ENCODE measurements at places on chromosomes 6 and 20. TPM values are rescaled to one million over a fixed set of nuclear protein-coding genes. Genes with fewer than 3 reads are reported as not detected.

NRSN1 gene
- total RNA-seq = not detected

DNA sequence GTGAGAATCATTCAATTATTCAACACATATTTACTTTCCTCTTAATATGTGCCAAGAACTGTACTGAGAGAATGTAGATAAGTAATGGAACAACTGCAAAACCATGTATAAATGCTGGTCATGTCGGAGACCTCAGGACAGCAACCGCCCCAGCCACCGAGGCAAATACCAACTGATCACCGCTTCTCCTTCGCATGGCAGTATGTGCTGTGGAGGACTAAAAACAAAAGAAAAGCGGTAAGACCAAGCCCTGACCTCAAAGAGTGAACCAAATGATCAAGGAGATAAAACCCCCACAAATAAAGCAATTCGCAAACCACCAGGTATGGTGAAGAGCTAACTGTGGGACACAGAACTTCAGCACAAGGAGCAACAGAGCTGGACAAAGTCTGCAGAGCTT is 104.3 kb downstream of the TRERF1 start:
- DNase-seq = no peak
- no peaks in the 10 kb centered on the region for H3K27me3 ChIP-seq
- H3K36me3 ChIP-seq = no peaks in the 10 kb centered on the region
- H3K4me3 ChIP-seq = no peak overlapping the region

GRCh38 chr6:122628714-122629113 is 18.5 kb downstream of the PKIB start:
- no peaks in the 10 kb centered on the region for H3K36me3 ChIP-seq
- no peaks in the 10 kb centered on the region for H3K27me3 ChIP-seq
- no peak overlapping the region for H3K27ac ChIP-seq
- no peak for DNase-seq
- no peaks in the 10 kb centered on the region for H3K4me1 ChIP-seq

GRCh38 chr20:2524709-2525506 is 11.5 kb upstream of the TMC2 start:
- H3K4me1 ChIP-seq = peaks cover 3% of the 10 kb centered on the region
- H3K27ac ChIP-seq = peak overlapping the region; percentile 92
- peak overlapping the region; percentile 84 for H3K4me3 ChIP-seq
- H3K36me3 ChIP-seq = no peaks in the 10 kb centered on the region
- H3K27me3 ChIP-seq = no peaks in the 10 kb centered on the region

SYNDIG1 gene
- 13.7 TPM for total RNA-seq

DNA sequence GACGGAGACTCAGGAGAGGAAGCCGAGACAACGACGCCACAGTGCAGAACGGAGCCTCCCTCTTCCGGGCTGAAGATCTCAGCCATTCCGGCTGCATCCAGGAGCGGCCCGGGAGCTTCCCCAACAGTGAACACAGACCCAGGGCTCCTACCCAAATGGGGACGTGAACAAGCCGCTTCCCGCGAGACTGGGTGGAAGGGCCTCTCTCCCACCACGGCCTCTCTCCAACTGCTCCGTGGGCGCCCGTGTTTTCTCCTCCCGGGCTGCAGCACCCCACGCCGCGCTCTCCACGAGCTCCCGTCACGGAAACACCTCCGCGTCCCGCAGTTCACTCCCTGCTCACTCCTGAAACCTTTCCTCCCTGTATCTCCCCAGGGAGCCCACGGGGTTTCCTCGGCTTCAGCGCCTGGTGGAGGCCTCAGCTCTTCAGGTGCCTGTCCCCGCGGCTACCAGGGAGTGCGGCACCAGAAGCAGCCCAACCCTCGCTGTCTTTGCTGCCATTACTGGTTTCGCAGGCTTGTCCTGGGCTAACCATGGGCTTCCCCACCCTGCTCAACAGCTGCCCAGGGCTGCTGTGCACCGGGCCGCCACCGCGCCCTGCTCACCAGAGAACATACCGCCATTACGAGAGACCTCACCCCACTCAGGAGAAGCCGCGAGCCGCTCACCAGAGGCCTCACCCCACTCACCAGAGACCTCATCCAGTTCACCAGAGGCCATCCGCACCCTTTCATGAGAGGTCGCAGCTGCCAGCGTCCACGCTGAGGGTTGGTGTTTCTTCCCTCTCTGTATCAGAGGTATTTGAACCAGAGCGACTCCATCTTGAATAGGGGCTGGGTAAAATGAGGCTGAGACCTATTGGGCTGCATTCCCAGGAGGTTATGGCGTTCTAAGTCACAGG is 922.8 kb downstream of the QKI start:
- H3K4me3 ChIP-seq = no peak overlapping the region
- no peak overlapping the region for H3K27ac ChIP-seq
- no peaks in the 10 kb centered on the region for H3K36me3 ChIP-seq

EPHA7 gene
- total RNA-seq = 0.43 TPM

ZBP1 gene
- not detected for total RNA-seq

BANF2 gene
- total RNA-seq = not detected

- no peak for DNase-seq
- H3K27me3 ChIP-seq = no peaks in the 10 kb centered on the region
- H3K27ac ChIP-seq = no peak overlapping the region
- no peaks in the 10 kb centered on the region for H3K4me1 ChIP-seq
- H3K36me3 ChIP-seq = no peaks in the 10 kb centered on the region
Measured at GRCh38 chr6:129867403-129867802, 6.3 kb upstream of the TMEM244 start.

DNA sequence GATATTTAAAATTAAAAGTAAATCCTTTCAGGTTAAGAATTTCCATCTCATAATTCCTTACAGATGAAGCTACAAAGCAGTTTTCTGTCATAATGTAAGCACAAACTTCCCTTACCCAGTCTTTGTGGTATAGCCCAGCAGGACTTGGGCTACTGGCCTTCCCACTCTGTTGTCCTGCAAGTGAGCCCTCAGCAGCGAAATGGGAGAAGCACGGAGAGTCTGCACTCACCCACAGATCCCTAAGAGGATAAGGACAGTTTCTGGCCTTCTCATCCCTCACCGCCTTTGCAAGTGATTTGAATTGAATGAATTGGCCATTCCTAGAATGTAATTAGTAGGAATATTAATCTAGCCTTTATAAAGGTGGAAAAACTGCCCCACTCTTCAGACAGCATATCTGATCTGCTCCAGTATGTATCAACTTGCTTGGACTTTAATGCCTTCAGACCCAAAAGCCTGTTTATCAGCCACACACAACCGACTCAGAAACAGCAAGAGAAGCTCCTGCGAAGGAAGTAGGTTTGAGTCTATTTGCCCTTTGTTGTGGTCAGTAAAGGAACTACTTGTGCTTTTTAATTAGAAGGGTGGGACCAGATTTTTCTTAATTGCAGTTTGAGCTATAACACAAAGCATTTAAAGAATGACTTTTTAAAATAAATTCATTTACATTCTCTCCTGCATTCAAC is 29.9 kb upstream of the PRDM1 start:
- H3K4me1 ChIP-seq = no peaks in the 10 kb centered on the region
- no peak overlapping the region for H3K4me3 ChIP-seq
- no peak for DNase-seq
- H3K36me3 ChIP-seq = no peaks in the 10 kb centered on the region
- no peak overlapping the region for H3K27ac ChIP-seq
- H3K27me3 ChIP-seq = no peaks in the 10 kb centered on the region

PIGT gene
- 142 TPM for total RNA-seq

DNA sequence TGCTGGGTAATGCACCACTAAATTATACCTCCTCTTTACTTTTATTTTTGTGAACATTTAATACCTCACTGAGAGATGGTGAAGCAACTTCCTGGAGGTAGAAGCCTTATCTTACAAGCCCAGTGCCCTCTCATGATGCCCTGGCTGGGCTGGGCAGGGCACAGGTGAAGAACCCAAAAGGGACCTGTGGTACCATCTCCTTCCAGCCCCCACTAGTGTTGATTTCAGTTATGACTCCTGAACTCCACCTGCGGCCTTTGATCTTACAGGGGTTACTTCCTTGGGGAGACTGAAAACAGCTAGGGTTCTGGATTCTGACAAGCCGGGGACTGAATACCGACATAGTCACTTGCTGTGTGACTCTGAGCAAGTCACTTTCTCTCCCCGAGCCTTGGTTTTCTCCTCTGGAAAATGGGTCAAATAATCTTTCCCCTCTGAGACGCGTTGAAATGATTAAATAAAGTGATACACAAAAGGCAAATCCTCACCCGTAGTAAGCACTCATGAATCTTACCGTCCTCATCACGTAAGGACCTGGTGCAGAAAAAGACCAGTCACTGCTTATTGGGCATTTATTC is 1.2 kb downstream of the SLC13A3 start:
- no peaks in the 10 kb centered on the region for H3K4me1 ChIP-seq
- DNase-seq = no peak
- H3K4me3 ChIP-seq = no peak overlapping the region
- no peak overlapping the region for H3K27ac ChIP-seq
- no peaks in the 10 kb centered on the region for H3K27me3 ChIP-seq
- no peaks in the 10 kb centered on the region for H3K36me3 ChIP-seq

DNA sequence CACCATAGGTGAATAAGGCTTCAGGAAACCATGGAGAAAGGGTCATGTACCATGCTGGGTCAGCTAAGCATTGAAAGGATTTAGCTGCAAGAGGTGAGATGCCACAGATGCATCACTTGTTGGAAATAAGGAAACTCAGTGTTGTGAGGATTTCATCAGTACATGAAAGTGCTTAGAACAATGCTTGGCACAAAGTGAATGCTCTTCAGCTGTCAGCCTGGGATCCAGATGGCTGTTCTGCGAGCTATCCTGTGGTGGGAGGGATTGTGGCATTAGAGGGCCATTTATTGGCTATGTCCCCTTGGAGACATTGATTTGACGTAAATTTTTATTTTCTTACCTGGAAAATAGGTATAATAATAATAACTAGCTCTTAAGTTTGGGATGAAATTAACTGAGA is 53.0 kb downstream of the ELOVL2 start:
- H3K36me3 ChIP-seq = no peaks in the 10 kb centered on the region
- H3K4me1 ChIP-seq = no peaks in the 10 kb centered on the region
- H3K27me3 ChIP-seq = no peaks in the 10 kb centered on the region
- no peak overlapping the region for H3K4me3 ChIP-seq
- no peak overlapping the region for H3K27ac ChIP-seq
- DNase-seq = no peak

GRCh38 chr6:40419946-40420728 is 167.0 kb downstream of the LRFN2 start:
- no peak for DNase-seq
- H3K4me3 ChIP-seq = no peak overlapping the region
- no peaks in the 10 kb centered on the region for H3K27me3 ChIP-seq
- H3K27ac ChIP-seq = no peak overlapping the region

EDN1 gene
- 27.8 TPM for total RNA-seq

GRCh38 chr6:16688984-16689636 is 72.2 kb downstream of the ATXN1 start:
- no peak overlapping the region for H3K4me3 ChIP-seq
- no peak overlapping the region for H3K27ac ChIP-seq
- DNase-seq = no peak
- no peaks in the 10 kb centered on the region for H3K4me1 ChIP-seq
- no peaks in the 10 kb centered on the region for H3K36me3 ChIP-seq
